ENCODE measurements at places on chromosomes 3 and 15.

GRCh38 chr3:181384970-181385369 lies 326.8 kb upstream of the SOX2 start:
- no peak for DNase-seq

GRCh38 chr3:143737065-143737464 lies 111.2 kb downstream of the SLC9A9 start:
- no peak for DNase-seq

DNA sequence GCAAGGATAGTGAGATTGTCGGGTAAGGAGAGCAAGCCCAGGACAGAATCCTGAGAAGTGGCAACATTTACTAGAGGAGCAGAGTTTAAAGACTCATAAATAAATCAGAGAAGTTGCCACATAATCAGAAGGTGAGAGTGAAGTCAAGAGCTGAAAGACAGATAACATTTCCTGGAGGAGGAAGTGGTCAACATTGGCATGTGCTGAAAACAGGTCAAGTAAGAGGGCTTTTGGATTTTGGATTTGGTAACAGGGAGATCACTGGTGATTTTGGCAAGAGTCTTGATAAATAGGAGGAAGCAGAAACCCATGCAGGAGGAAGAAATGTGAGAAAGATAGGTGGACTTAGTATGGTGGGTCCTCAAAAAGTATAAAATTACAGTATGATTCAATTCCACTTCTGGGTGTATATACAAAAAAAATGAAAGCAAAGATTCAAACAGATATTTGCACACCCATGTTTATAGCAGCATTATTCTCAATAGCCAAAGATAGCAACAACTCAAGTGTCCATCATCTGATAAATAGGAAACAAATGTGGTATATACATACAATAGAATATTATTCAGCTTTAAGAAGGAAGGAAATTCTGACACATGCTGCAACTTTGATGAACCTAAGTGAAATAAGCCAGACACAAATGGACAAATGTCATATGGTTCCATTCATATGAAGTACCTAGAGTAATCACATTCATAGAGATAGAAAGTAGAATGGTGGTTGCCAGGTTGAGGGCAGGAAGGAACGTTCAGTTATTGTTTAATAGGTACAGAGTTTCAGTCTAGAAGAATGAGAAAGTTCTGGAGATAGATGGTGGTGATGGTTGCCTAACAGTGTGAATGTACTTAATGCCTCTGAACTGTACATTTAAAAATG lies 27.3 kb upstream of the MBNL1 start:
- DNase-seq = no peak

GRCh38 chr15:49062900-49063299 lies 16.7 kb upstream of the SECISBP2L start:
- no peak for DNase-seq

DNA sequence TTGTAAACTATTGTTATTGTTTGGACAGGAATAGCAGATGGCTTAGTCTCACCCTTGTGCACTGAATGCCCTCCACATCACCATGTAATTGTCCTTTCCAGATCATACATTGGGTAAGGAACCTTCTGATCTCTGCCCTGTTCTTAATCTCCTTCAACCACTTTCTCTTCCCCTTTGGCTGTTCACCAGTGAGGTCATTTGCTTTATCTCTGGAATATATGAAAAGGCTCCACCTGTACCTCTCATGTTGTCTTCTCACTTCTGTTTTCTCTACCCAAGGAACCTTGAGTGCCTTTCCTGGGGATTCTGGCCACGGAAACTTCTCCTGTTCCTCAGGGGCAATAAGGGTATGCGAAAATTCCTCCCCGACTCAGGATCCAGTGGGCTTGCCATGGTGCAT lies 28.5 kb downstream of the MCTP2 start:
- DNase-seq = no peak
